ENCODE measurements at places on chromosomes 13 and 19.

GRCh38 chr13:24407844-24408243 is 98.5 kb downstream of the C1QTNF9 start:
- H3K4me1 ChIP-seq, result no peaks in the 10 kb centered on the region
- H3K27ac ChIP-seq, result no peak overlapping the region
- no peak overlapping the region for H3K4me3 ChIP-seq
- H3K27me3 ChIP-seq, result no peaks in the 10 kb centered on the region
- no peaks in the 10 kb centered on the region for H3K36me3 ChIP-seq

DNA sequence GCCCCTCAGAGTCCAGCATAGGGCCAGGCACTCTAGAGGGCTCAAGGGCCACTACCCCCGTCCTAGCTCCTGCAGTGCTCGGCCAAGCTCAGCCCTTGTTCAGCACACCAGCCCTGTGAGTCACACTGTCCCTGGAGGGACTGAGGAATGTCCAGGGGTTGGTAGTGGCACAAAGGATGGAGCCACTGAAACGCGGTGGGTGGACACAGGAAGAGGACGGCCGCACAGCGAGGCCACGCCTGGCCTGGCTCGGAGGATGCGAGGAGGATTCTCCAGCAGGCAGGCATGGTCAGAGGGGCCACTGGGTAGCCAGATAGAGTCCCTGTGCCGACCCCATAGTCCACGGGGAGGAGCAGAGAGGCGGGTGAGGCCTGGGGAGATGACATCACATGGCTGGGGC is 45.7 kb downstream of the C1QTNF9 start:
- H3K27me3 ChIP-seq, result no peaks in the 10 kb centered on the region
- no peaks in the 10 kb centered on the region for H3K4me1 ChIP-seq
- DNase-seq, result no peak
- no peaks in the 10 kb centered on the region for H3K36me3 ChIP-seq
- no peak overlapping the region for H3K4me3 ChIP-seq

GRCh38 chr13:47087841-47088240 is 191.0 kb upstream of the HTR2A start:
- H3K4me3 ChIP-seq, result no peak overlapping the region
- H3K36me3 ChIP-seq, result no peaks in the 10 kb centered on the region

DNA sequence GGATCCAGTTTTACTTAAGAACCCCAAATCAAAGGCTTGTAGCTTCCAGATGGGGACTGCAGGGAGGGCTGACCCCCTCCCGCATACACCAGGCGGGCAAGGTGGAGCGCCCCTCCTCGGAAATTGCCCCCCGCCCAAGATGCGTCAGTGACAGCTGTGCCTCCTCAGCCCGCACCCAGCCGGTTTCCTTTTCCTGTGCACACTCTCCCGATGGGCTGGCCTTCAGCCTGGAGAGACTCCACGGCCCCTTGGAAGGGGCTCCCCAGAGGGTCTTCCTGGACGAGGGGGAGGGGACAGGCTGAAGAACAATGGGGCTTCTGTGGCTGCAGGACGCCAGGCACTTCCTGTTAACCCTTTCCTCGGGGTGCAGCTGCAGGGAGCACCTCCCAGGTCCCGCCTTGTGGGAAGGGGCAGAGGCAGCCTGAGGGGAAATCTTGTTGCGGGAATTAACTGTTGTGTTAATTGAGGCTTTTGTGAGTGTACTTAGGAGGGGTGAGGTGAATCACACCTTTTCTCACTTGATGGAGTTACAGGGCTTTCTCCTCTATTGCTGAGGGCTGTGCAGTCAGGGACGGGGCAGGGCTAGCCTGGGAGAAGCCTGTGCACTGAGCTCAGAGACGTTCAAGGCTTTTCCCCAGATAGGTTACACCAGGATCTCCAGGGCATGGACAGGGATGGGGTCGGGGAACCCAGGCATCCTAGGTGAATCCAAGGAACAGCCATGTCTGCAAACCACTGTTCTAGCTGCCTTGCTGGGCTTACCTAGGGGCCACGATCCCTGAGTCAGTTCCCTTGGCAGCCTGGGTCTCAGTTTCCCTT is 14.3 kb downstream of the IER2 start:
- H3K4me3 ChIP-seq, result peak overlapping the region; percentile 71
- no peaks in the 10 kb centered on the region for H3K36me3 ChIP-seq
- H3K4me1 ChIP-seq, result peaks cover 61% of the 10 kb centered on the region

- peaks cover 60% of the 10 kb centered on the region for H3K36me3 ChIP-seq
- H3K4me3 ChIP-seq, result no peak overlapping the region
- H3K27ac ChIP-seq, result no peak overlapping the region
- no peaks in the 10 kb centered on the region for H3K4me1 ChIP-seq
- no peaks in the 10 kb centered on the region for H3K27me3 ChIP-seq
These were observed 29.2 kb downstream of the CERS1 start for GRCh38 chr19:18866800-18867123.

- no peaks in the 10 kb centered on the region for H3K27me3 ChIP-seq
- peaks cover 83% of the 10 kb centered on the region for H3K4me1 ChIP-seq
- H3K36me3 ChIP-seq, result no peaks in the 10 kb centered on the region
These were observed 40.2 kb downstream of the ELL start for GRCh38 chr19:18481505-18482222.
